ENCODE measurements at places on chromosomes 1 and 21. TPM values are rescaled to one million over a fixed set of nuclear protein-coding genes. Genes with fewer than 3 reads are reported as not detected.

DNA sequence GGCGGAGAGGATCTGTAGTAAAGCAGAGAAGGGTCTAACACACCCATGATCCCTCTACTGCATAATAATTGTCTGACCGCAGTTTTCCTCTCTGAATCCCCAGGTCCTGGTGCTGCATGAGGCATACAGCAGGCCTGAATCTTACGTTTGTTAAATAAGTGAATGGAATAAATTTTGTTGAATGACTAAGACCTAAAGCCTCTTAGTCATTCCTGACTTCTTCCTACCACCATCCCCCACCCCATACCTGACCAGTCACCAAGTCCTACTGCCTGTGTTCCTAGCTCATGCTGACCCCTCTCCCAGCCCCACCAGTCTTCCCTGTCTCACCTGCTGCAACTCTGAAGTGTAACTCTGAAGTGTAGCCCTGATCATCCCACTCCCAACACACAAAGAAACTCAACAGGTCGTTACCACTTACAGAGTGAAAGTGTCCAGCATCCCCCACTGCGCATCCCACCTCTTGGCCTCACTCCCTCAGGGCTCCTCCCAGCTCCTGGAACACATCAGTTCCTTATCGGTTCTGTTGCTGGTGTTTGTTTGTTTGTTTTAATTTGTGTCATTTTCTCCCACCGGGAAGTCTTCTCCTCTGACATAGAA lies 9.7 kb downstream of the GJA5 start:
- DNase-seq = no peak

MINDY1 gene
- polyA plus RNA-seq = 18.0 TPM

DIO1 gene
- polyA plus RNA-seq = 16.3 TPM

S100A7A gene
- polyA plus RNA-seq = not detected

VPS72 gene
- polyA plus RNA-seq = 33.7 TPM

F11R gene
- polyA plus RNA-seq = 145 TPM

S100B gene
- polyA plus RNA-seq = not detected

CCDC190 gene
- not detected for polyA plus RNA-seq

DNA sequence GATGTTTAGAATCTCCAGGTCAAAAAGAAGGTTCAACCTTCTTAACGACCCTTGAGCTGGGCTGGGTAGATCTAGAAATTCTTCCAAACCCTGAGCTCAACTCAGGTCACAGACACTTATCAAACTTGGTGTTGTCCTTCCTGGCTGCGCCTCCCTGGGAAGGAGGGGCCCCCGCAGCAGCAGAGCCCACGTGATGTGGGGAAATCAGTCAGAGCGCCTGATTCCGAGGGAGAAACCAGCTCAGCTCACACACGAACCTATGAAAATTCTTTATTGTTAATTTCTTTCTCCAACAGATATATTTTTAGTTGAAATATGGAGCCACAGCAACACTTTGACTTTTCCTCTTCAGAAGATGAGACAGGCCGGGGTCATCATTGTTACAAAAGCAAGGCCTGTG lies 24.3 kb upstream of the CLSTN1 start:
- DNase-seq = no peak

TMEM61 gene
- not detected for polyA plus RNA-seq

- no peak for DNase-seq
Observed at GRCh38 chr1:198160946-198161614, 4.3 kb downstream of the NEK7 start.

- no peak for DNase-seq
Observed at GRCh38 chr1:84146411-84147032, 2.5 kb downstream of the PRKACB start.

RAB4A gene
- polyA plus RNA-seq = 56.0 TPM

DNA sequence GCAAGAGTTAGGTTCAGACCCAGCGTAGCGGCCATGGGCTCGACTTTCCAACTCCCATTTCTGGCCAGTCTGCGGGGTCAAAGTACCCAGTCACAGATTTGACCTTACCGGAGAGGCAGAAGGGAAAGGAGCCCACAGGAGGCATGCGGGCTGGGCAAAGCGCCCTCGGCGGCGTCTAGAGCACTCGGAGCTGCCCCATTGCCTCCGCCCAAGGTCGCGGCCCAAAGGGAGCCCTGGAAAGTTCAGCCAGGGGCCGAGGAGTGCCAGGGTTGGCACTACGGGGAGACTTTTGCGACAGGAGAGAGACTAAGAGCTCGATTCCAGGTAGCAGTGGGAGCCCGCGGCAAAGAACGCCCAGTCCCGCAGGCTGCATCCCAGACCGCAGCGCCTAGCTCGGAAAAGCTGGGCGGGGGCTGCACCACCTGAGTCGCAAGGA lies 896 bp downstream of the KANK4 start:
- no peak for DNase-seq

DNA sequence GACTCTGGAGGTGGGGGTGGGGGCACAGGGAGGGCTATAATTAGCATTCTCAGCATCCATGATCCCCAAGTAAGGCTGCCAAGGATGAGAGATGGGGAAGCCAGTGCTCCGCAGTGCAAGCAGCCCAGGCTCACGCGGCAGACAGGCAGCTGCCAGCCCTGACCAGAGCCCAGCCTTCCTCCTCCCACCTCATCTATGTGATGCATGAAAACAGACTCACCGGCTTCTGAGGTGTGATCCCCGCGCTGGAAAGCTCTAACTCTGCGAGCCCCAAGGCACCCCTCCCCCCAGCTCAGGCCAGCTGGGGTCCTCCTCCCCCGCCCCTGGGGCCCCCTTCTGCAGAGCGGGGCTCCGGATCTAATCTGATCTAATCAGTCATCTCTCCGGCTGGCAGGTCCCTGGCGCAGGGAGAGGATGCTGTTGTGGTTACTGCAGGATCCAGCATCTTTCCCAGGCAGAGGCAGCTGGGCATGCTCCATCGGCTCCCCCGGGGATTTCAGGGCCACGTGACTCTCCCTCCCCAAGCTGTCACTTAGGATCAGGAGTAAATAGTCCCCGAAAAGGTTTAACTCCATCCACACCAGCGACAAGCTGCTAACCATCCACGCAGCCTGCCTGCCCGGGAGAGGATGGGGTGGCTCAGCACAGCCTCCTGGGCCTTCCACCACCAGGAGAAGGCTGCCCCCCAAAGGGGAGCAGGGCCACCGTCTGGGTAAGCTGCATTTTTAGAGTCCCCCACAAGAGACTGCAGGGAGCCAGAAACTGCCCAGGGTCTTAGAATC lies at the start of gene PLEKHA6:
Gene PLEKHA6 (minus strand): TSS at position 456 of the 782 bp plus-strand sequence. CDS start 86,202 bp downstream, outside the sequence.
- no peak for DNase-seq

SUSD4 gene
- polyA plus RNA-seq = not detected

- DNase-seq = no peak
Observed at GRCh38 chr1:217781056-217781455, 149.9 kb downstream of the SPATA17 start.

SPRR2E gene
- not detected for polyA plus RNA-seq

DNA sequence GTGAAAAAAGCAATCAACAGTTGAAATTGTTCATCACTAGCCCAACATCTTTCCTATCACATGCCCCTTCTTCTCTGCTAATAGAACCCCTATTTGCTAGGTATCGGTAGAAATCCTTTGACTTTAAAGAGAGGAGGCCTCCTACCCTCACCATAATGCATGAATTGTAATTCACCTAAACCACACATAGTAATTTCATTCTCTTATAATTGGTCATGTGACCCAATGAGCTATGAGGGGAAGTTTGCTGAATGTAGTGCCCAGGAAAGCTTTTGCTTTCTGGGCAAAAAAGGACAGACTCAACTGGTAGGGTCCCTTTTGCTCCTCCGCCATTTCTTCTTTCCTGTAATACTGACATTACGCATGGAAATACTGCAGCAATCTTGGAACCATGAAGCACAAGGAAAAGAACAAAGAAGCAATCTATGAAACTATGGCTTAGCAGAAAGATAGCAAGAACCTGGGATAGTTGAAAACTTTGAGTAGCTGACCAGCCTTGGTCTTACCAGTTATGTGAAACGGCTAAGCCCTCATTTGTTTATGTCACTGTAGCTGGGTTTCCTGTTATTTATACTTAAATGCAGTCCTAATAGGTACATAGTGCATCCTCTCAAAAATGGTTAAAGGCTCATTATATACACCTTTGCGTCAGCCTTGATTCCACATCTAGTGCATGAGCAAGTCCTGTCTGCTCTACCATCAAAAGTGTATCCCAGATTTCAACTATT lies 10.2 kb upstream of the CHI3L2 start:
- DNase-seq = no peak

GRCh38 chr1:89962742-89963075 lies 32.2 kb upstream of the ZNF326 start:
- no peak for DNase-seq

SELENBP1 gene
- 27.8 TPM for polyA plus RNA-seq

LYPD8 gene
- polyA plus RNA-seq = not detected

C1orf53 gene
- 4.7 TPM for polyA plus RNA-seq

GRCh38 chr1:219476116-219476515 lies 136.8 kb downstream of the ZC3H11B start:
- no peak for DNase-seq

ICOSLG gene
- 1.3 TPM for polyA plus RNA-seq

DNA sequence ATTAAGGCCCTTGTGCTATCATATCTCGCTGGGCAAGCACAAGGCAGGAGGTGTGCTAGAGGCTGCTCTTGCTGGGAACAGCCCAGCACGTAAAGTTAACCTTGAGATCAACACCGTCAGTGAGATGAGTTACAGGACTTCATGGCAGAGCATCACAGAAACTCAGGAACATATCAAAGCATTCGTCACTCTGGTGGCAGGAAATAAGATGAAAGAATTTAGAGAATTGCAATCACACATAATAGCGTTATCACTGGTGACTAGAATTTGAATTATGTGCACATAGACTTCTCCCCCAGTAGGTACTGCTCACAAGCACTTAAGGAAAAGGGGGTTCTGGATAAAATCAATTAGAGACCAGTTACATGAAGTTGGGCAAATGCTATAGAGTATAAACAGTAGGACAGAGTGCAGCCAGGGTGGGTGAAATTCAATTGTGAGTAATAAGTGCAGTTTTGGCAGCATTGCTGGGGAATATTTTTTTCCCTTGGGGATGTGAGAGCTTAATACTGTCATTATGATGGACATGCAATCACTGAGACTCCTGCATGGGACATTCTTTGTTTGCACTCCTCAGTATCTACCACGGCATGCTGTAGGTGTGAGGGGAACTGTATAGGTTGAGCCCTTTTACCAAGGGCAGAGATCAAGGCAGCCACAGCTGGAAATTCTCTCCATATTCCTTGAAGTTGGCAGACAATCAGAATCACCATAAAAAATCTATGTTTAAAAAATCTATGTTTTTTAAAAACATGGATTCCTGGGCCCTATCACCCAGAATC lies 44.2 kb upstream of the ARHGAP29 start:
- no peak for DNase-seq

All from HepG2 (cell line).